ENCODE measurements at places on chromosomes 11 and 22.

DNA sequence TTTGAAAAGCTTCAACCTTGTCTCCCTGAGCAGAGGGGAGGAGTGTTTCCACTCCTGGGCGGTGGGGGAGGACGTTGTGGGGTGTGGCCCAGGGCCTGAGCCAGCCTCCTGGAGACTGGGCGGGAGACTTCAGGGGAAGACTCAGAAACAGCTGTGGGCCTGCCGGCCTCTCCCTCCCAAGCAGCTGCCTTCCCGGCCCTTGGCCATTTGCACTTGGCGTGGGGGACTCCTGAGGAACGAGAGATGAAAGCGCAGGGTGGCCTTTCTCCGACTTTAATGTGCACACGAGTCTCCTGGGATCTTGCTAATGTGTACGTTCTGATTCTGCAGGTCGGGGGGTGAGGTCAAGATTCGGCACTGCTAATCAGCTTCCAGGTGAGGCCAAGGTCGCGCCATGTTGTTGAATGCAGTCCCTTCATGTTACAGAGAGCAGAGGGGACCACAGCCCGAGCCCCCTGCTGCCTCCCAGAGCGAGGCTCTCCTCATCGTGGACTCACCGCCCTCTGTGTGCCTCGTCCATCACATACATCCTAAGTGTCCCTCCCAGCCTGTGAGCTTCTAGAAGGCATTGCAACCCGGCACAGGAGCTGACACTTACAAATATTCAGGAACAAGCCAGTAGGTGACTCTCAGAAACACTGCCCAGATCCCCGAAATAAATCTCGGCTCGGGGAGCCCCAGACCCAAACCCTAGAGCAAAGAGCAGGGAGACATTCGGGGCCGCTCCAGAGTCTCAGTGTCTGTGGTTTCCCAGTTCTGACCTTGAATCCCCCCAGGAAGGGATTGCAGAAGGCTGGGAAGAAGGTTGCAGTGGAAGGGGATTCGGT, 7.7 kb downstream of the LIF start:
- peak; percentile 81 for DNase-seq

DNA sequence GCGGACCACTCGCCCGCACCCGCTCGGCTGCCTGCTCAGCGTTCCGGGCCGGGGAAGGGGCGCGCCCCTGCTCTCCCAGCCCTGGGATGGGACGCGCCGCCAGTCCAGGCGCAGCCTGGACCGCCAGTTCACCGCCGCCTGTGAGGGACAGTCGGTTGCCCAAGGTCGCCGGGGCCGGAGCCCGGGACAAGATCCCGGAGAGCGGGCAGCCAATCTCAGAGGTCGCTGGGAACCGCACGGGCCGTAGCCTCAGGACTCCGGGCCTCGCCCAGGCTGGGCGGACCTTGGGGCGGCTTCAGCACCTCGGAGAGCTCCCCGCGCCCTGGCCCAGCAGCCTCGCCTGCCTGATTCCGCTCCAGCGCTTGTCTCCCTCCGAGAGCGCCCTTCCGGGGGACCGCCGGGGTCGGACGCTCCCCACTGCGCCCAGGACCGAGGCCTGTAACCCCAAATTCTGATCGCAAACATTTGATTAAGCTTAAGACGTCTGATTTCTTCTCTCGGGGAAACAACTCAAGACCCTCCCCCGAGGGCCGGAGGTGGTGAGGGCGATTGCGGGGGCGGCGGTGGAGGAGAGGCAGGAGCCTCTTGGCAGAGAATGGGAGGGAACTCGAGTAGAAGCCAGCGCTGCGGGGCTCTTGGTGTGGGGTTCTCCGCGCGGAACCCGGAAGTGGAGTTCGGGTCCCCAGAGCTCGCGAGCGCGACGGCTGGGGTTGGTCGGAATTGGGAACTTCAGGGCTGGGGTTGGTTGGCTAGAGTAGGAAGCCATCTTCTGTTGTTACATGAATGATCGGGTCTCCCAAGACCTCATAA, 1.1 kb upstream of the CHRM4 start:
- DNase-seq: peak; percentile 84

- peak; percentile 22 for DNase-seq
These were observed 44.5 kb downstream of the FEZ1 start for GRCh38 chr11:125451400-125452124.

GRCh38 chr11:17917556-17917955, 95.3 kb downstream of the SERGEF start:
- DNase-seq: no peak

DNA sequence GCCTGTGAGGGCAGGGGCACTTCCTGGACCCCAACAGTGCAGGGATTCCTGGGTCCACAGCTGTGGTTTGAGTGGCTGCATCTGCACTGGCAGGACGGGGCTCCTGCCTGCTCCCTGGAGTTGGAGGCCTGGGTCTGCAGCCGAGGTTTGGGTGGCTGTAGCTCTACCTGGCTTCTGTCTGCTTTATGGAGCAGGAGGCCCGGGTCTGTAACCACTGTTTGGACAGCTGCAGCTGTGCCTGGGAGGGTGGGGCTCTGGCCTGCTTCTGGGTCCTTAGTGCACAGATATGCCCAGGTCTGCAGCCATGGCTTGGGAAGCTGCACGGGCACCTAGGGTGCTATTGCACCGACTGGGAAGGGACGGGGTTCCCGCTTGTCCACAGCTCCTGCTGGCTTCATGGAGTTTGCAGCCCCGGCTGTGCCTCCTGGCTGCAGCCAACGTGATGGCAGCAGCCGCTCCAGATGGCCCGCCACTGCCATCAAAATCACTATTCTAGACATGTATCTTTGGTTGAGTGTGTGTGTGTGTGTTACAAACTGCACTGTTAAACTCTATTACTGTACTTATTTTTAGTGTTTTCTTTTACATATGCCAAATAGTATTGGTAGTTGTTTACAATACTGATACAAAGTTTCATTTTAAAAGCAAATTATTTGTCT, 412.3 kb upstream of the KIRREL3 start:
- DNase-seq: no peak

- no peak for DNase-seq
These were observed 16.1 kb downstream of the RRAS2 start for GRCh38 chr11:14342906-14343305.

- DNase-seq: no peak
These were observed 172.4 kb downstream of the CASP12 start for GRCh38 chr11:104725796-104726408.

DNA sequence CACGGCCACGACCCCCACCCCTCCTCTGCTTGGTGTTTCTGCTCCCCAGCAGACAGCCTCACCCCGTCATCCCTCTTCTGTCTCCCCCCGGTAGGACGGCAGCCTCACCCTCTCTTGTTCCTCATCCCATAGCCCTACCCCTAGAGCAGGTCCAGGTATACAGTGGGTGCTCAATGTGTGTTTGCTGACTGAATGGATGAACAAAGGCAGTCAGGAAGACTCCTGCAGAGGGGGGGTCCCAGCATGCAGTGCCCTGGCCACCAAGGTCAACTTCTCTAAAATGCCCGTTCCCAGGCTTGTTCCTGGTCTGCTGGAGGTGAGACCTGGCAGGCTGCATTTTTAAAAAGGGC, 34.7 kb upstream of the FADD start:
- no peak for DNase-seq

DNA sequence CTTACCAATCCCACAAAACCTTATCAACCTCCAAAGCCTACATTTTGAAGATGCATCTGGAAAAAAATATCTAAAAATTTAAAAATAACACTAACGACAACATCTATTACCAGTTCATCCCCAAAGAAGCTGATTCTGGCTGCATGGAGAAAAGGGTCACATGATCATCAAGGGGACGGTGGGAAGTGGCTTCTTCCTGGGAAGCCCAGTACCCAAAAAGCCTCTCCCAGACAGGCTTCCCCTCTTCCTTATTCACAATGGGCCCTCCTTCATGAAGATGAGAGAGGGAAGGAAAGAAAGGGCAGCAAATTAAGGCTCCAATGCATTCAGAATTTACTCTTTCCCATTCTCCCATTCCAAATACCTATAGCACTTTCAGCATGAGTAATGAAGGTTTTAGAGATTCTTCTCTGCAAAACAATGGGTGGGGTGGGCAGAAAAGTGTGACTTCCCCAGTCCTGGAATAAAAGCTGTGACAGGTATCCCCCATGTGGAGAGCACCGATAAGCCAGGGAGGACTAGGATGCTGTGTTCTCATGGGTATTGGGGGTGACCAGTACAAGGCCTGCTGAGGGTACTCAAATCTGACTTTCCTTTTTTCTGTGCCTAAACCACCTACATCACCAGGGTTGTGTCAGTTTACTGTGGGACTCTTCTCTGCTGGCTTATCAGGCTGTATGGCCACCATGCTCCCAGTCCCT, 88.2 kb downstream of the SIK3 start:
- DNase-seq: no peak

- no peak for DNase-seq
These were observed 9.9 kb downstream of the KCNQ1OT1 start for GRCh38 chr11:2689651-2690575.

- no peak for DNase-seq
These were observed 173.5 kb downstream of the TTC28 start for GRCh38 chr22:28506150-28506535.

- no peak for DNase-seq
These were observed 39.2 kb upstream of the CDON start for GRCh38 chr11:126101930-126102283.

GRCh38 chr11:72338741-72339140, 94.8 kb upstream of the PHOX2A start:
- peak; percentile 66 for DNase-seq

DNA sequence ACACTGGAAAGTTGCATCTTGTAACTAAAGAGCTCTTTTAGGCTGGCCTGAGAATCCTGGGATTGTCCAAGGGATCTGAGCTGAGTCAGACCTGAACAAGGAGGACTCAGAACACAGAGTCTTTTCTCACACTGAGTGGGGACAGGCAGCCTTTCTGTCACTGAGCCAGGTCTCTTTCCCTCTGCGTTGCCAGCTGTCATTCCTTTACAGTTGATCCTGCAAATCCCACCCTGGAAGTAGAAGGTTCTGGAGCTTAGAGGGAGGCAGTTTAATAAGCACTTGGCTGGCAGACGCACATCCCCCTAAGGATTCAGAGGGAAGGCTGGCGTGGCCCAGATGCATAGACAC, 76.3 kb upstream of the SUSD2 start:
- DNase-seq: no peak

DNA sequence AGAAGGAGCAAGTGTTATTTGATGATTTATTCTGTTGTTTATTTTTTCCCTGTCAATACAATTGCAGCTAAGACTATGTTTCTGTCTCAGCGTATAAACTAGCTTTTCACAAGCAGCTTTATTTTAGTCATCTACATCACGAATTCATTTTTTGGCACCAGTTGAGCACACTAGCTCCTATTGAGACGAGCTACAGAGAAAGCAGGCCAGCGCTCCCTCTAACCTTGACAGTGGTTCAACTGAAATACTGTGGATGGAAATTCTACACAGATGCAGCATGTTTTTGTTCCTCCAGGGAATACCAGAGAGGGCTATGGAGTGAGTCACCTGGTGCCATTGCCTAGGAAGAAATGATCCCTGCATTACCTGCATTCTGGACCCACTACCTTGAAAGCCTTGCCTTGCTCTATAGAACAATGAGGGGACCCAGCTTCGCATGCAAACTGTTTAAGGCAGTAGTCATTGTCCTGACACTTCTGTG, 108.2 kb upstream of the ARHGAP42 start:
- DNase-seq: no peak

DNA sequence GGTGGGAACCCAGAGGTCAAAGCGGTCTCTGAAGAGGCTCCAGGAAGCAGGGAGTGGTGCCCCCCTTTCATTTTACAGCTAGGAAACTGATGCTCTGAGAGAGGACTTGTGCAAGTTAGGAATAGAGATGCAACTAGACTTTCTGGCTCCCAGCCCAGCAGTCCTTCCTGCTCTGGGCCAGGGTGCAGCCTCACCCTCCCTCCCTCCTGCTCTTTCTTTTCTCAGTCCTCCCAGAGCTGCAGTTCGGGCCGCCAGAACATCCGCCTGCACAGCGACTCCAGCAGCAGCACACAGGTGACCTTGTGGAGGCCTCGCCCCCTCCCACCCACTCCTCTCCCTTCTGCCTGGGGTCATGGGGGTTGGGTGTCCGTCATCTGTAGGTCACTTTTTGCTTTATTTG, 51.5 kb downstream of the LHFPL7 start:
- peak; percentile 45 for DNase-seq

- DNase-seq: no peak
These were observed 109.0 kb downstream of the PKNOX2 start for GRCh38 chr11:125273519-125274000.

- no peak for DNase-seq
These were observed 10.2 kb upstream of the BIRC3 start for GRCh38 chr11:102306817-102307726.

GRCh38 chr22:29827091-29827490, 11.0 kb downstream of the ASCC2 start:
- DNase-seq: no peak
